ENCODE measurements at places on chromosomes 3 and 15.

DNA sequence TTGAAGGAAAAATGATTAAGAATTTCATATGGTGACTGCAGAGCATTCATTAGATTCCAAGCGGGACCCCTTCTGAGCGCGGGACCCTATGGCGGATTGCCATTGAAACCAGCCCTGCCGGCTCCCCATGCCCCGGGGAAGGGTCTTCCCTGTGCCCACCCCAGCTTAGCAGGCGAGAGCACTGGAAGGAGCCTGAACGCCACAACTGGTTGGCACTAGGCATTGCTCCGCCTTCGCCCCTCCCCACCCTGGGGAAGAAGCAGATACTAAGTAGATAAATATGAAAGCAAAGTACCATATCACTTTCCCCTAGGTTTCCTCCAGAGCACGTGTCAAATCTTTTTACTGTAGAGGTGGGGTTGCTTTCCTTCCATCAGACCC lies 70.7 kb downstream of the CYP19A1 start:
- peak; percentile 19 for DNase-seq

DNA sequence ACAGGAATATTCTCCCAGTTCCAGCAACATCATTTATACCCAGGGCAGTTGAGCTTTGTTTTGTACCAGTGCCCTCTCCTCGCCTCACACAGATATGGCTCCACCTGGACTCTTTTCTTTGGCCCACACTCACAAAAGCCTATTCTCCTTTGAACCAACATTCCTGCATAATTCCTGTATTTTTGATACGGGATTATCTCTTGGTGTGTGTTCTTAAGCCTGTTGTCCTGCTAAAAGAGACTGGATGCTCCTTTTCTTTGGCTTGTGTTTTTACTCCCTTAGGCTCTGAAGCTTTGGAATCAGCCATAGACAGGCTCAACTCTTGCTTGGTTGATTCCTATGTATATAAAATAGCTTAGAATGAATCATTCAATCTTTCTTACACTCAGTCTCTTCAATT lies 305.4 kb upstream of the SATB1 start:
- DNase-seq, result no peak

GRCh38 chr15:68817304-68818065 lies 3.2 kb downstream of the ANP32A start:
- peak; percentile 30 for DNase-seq

GRCh38 chr3:184315543-184315867 lies 1.1 kb downstream of the EIF4G1 start:
- no peak for DNase-seq

DNA sequence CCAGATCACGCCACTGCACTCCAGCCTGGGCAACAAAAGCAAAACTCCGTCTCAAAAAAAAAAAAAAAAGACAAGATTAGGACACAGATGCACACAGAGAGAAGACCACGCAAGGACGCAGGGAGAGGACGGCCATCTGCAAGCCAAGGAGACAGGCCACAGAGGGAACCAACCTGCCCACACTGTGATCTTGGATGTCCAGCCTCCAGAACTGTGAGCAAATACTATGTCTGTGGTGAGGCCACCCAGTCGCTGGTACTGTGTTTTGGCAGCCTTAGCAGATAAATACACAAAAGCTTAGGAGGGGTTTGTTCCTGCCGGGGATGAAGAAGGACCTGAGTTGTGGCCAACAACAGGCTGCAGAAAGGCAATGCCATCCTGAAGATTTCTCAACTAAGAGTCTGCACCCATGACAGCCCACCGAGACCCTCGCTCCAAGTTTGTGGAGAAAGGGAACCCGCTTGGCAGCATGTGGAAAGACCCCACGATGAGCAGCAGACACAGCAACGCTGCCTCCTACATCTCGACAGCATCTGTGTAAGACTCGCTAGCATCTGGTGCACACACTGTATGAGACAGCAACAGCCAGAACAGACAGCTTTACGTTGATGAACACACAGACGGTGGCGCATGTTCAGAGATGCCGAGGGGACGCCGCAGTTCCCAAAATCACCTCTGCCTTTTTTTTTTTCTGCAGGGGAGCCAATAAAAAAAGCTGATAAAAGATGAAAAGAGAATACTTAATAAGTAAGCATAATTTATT lies 13.7 kb downstream of the CYFIP1 start:
- no peak for DNase-seq

GRCh38 chr15:90184119-90184785 lies 16.9 kb upstream of the SEMA4B start:
- peak; percentile 57 for DNase-seq

DNA sequence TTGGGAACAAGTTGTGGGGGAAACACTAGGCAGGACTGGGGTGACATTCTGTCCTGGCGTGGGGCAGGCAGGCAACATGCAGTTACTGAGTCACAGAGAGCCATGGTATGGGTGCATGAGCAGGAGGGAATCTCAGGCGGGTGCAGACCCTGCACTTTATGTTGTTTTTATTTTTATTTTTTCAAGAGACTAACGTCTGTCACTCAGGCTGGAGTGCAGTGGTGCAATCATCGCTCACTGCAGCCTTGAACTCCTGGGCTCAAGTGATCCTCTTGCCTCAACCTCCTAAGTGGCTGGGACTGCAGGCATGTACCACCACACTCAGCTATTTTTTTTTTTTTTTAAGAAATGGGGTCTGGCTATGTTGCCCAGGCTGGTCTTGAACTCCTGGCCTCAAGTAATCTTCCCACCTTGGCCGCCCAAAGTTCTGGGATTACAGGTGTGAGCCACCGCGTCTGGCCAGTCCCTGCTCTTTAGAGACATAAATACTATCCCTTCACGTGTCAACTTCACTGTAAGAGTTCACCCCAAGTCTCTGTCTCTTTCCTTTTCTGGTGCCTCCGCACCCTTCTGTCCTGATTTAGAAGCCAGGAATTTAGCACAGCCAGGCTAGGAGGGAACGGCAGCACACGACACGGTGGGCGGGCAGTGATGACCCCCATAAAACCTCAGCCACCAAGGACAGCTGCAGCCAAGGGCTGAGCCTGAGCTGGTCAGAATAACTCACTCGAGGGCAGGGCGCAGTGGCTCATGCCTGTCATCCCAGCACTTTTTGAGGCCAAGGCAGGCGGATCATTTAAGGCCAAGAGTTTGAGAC lies 72.8 kb upstream of the IQSEC1 start:
- no peak for DNase-seq

DNA sequence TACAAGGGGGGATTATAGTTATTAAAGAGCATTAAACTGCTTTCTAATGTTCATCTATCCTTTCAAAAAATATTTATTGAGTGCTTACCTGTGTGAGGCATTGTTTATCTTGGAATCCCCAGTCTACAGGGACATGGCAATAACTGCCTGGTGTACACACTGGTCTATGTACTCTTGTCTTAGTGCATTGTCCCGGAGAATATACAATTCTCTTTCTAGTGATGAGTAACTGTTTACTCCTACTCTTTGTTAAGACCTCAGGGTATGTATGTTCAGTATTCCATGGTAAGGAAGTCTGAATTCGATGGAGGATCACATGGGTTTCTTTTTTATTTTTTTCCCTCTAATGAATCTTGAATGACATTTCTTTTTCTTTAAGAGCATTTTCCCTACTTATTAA lies 772.4 kb upstream of the NR2F2 start:
- no peak for DNase-seq

DNA sequence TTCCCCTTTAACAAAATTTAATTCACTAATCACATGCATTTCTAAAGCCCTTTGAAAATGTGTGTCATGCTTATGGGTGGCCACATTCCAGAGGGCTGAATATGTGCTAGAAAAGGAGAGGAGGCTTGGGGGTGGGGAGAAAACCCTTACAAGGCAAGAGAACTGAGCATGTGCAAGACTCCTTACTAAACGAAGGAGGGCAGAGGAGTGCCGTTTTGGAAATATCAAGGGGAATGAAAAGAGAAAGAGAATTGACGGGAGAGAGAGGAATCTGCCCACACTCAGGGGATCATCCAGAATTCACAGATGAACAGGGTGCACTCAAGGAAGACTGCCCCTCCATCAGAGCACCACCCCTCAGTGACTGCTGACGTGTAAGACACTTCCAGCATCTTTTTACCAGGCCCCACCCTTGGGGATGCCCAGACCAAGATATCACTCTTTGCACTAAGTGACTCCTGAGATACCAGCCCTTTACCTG lies 37.9 kb upstream of the TSC22D2 start:
- peak; percentile 38 for DNase-seq

DNA sequence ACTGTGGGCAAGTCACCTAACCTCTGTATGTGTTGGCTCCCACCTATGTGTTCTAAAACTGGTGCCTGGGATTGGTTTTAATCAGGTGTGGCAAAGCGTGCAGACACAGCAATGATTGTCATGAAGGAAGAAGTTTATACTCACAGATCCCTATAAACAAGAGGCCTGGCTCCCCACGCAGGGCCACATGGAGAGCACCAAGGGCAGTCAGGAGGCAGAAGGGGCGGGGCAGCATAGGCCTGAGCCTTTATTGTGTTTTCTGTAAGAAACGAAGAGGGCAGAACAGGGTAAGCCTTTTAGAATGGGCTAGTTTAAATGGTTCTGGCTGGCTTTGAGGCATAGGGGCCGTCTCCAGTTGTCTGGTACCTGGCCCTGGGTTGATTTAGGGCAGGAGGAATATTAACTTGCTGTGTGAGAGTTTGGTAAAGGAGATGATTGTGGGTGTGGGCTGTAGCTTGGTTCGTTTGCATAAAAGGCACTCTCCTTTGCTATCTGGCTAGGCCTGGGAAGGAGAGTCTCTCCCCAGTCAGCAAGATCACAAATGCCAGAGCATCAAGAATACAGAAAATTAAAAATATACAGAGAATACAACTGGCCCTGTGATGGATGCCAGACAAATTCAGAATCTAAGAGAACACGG lies 2.2 kb upstream of the FBXW12 start:
- DNase-seq, result no peak

- DNase-seq, result no peak
Measured at GRCh38 chr3:160159806-160160205, 65.4 kb upstream of the C3orf80 start.

- no peak for DNase-seq
Measured at GRCh38 chr3:106590216-106590615, 721.4 kb upstream of the CBLB start.

DNA sequence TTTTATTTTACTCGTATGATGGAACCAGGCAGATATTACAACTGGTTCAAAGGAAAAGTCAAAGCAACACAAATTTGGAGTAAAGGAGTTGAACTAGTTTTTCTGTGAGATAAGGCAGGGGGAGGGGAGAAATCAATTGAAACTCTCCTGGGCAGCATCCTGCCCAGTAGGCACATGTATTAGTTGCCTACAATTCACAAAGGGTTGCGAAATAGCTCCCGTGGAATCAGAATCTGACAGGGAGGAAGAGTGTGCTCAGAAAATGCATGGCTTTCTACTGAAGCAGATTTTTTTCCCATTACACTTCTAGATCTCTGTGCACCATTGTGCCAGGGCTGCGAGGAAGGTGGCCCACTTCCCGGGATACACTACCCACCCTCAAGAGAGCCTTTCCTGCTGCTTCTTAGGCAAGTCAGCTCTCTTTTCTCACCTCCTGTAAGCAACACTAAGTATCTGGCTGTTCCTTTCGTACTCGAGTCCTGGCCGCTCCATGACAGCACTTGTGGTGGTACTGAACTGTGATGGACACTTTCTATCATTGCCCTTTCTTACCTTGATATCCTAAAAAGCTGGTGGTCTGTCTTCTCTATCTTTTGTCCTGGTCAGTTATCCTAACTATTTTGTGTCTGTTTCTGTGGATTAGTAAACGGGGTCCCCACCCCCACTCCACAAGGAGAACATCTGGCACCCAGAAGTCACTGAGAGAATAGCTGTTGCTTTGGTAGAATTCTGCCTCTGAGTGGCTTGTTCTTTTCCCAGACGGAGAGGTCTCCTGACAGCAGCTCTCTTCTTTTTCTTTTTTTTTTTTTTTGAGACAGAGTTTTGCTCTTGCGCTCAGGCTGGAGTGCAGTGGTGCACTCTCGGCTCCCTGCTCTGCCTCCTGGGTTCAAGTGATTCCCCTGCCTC lies 74.8 kb downstream of the RPL39L start:
- DNase-seq, result no peak

DNA sequence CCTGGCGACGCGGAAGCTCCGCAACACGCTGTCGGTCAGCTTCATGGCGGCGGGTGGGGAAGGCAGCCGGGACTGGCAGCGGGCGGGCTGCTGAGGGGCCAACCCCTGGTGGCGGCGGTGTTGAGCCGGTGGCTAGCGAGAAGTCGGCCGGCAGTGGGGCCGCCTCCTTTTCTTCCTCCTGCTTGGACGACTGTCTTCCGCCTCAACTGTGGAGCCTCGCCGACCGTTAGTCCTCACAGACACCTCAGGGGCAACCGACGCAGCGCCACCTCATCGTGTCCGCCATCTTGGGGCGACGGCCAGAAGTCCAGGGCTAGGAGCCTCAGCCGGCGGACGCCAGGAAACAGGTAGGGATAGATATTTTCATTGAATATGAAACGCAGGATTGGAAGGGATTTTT lies 875.1 kb downstream of the NSUN3 start:
- no peak for DNase-seq

DNA sequence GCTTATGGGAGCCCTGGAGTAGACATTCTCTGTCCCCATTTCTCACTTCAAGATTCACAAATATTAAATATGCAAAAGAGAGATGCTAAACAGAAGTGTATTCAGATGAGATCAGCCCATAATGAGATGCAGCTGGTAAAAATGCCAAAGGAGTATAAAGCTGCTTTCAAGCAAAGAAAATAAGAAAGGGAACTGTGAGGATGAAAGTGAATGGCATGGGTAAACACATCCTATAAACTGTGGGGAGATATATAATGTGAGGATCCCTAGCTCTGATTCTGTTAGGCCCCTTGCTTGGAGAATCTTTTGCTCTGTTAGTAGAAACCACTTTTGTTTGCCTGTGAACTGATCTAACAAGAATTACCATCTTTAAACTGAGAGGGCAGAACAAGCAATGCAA lies 396.6 kb downstream of the SOX2 start:
- DNase-seq, result no peak

GRCh38 chr15:80982205-80982604 lies 7.4 kb downstream of the MESD start:
- DNase-seq, result no peak

- no peak for DNase-seq
Measured at GRCh38 chr3:28915741-28916500, 364.9 kb upstream of the RBMS3 start.

- DNase-seq, result no peak
Measured at GRCh38 chr3:116300226-116300625, 145.1 kb downstream of the LSAMP start.

- no peak for DNase-seq
Measured at GRCh38 chr3:106392915-106393314, 524.1 kb upstream of the CBLB start.

GRCh38 chr15:35686347-35686746 lies 140.4 kb upstream of the DPH6 start:
- DNase-seq, result no peak

DNA sequence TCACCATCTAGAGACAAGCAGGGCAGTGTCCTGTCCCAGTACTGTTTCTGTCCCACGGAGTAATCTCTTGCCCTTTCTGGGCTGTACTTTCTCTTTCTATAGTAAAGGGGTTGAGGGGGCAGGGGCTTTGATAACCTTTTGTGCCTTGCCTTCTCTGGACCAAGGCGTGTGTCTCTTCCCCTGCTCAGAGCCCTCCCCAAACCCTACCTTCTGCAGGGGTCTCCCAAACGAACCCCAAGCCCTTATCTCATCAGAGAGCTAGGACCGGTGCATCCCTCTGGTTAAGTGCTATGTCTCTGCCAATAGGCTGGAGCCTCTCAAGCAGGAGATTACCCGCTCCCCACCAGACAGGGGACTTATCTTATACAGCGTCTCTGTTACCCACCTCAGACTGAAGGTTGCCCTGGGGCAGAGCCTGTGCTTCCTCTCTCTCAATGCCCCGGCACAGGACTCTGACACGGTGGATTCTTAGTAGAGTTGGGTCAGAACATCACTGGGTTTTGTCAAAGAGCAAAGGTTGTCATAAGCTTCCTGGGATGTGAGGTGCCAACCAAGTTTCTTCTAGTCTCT lies 2.9 kb downstream of the PLEKHO2 start:
- no peak for DNase-seq

GRCh38 chr3:101179637-101180036 lies 140.7 kb downstream of the IMPG2 start:
- DNase-seq, result no peak

Measured in H54 (cell line).